Germinal center (tissue), 1 donor: ENCODE measurements at places on chromosomes 6 and 20.

DNA sequence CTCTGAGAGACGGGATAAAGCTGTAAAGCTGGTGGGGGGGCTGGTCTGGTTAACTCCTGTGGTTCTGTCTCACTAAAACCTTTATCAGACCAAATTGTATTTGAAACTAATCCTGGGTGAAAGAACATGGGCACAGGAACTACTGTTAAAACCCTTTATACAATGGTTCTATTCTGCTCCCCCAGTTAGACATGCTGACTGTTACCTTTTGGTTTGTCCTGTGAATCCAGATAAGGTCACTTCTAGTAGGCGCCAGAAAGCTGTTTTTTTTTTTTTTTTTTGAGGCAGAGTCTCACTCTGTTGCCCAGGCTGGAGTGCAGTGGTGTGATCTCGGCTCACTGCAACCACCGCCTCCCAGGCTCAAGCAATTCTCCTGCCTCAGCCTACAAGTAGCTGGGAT is 29.7 kb downstream of the GSTA4 start:
- DNase-seq: no peak

- DNase-seq: no peak
These were observed 77.8 kb downstream of the ATG5 start for GRCh38 chr6:106247733-106248132.

DNA sequence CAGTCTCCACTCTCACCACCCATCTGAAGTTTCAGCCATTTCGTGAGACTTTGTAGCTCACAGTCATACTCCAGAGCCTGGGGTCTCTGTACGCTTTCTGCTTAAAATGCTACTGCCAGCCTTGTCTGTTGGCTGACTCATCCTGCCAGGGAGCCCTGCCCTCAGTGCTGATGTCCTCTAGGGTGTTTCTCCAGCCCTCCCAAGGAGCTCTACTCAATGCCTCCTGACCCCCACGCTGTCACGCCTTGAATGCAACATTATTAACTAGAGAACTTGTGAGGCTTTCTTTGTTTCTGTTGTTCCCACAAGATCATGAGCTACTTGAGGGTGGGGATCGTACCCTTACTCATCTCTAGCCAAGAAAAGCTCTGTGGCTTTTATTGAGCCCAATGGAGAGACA is 20.1 kb downstream of the KIF16B start:
- DNase-seq: no peak

DNA sequence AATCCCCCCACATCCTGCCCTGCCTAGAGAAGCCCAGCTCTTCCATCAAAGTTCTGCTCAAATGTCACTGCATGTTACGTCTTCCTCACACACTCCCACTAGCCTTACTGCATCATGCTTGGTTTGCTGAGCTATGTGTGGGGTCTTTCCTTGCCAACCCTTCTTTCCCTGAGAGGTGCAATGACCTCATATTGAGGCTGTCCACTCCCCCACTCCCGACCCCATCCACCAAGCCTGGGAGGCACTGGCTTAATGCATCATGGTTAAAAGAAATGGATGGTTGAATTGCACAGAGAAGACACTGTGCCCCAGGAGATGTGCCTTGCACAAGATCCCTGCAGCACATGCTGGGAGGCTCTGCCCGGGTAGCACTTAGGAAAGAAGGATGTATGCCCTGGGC is 7.7 kb upstream of the IRF4 start:
- DNase-seq: no peak

DNA sequence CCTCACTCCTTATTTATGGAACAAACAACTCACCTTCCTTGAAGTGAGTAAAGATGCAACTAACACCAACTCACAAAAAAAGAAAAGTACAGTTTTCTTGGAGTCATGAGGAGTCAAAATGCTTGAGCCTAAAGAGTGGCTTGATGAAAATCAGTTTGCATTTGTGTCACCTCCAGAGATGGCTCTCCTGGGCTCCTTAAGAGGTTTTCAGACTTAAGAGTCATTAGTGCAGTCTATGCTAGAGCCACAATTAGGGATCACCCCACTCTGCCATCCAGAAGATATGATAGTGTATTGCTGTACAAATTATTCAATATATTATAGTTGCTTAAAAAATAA is 11.9 kb upstream of the SNX9 start:
- DNase-seq: no peak

DNA sequence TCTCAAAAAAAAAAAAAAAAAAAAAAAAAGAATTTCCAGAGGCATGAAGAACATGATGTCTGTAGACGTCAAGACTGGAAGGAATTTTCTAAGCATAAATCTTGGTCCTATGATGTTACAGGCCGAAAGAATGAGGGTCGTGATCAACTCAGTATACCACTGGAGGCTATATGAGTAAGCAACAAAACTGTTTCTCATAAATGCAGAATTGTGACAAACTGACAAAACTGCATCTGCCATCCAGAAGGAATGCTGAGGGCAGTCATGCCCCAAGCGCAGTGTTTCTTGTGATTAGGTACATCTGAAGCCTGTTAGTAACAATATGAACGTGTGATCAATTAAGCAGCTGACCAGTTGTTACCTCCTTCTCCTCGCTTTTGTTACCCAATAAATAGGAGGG is 43.5 kb upstream of the ADGRG6 start:
- no peak for DNase-seq

GRCh38 chr20:12969071-12969669 is 39.6 kb upstream of the SPTLC3 start:
- DNase-seq: no peak

DNA sequence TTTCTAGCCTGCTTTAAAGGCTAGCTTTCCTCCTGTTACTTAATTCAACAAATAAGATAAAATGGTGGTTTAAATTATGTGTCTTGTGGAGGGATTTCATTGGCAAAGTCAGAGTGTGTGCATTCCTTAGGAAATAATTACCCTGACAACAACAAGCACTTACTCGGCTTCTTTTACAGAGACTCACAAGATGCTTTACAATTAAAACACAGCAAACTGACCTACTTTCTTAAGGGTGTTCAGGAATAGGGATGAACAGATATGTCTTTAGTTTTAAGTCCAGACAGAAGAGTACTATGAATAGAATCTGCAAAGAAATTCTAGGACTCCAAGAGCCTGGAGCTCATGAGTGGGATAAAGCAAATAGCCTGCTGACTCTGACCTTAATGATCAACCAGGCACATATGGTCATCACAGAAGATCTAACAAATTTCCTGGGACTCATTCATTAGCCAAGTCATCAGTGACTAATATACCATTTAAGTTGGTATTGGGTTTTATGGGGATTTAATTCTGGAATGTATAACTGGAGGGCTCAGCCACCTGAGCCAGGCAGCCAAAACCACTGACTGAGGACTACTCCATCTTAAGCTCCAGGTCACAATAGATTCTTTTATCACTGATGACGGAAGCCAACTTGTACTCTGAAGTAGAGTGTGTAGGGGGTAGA is 161.8 kb upstream of the RIMS1 start:
- no peak for DNase-seq

DNA sequence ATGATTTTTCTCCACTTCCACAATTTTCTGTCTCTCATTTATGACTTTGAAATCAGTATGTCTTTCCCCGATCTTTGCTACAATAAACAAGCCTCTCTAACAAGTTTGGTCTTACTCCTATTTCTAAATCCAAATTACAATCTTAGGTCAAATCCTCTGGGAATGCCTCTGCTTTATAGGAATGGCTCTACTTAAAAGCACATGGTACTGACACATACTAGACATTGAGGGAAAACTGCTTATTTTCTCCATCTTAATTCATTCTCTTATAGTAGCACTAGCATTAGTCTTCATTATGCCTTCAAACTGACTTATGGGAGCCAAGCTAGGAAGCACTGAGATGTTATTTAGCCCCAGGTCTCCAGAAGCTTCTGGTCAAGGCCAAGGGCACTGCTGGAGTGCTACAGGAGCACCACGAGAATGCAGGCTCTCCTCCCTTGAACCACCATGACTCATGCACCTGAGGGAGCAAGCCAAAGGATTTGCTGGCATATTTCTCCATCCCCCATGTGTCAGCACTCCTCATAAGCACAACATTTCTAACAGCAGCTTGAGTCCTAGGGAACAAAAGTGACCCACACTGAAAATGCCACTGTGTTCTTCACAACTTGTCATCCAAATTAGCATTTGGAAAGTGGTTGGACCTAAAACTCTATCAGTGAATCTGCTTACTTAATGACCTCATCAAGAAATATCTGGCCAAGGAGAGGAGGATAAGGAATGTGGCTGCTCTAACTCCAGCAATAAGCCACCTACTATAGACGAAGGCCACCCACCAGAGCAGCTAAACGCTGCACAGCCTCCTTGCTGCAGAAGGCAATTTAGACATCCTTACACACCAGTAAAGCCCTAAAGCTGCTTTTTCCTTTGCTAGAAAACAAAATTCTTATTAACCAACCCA is 156.8 kb upstream of the KCNQ5 start:
- DNase-seq: no peak

DNA sequence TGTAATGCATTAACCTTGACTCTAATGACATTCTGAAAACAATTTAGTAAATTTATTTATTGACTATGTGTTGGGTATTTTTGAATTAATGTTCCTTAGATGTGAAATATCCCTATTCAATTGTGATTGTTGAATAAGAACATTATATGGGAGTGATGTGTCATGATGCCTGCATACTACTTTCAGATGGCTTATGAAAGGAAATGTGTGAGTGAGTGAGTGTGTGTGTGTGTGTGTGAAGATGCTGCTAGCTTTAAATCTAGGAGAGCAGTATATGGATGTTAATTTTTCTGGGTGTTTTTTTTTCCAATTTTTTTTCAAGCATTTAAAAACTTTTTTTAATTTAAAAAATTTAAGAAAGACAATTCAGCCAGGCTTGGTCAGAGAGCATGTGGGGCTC is 32.5 kb upstream of the NT5E start:
- DNase-seq: no peak

- DNase-seq: no peak
These were observed 56.8 kb downstream of the PREP start for GRCh38 chr6:105346052-105346451.

- DNase-seq: no peak
These were observed 429.9 kb upstream of the ARID1B start for GRCh38 chr6:156347246-156347645.

GRCh38 chr6:56246881-56247653 is at the start of gene COL21A1:
TSS of gene COL21A1 (minus strand) at chr6:56247580. CDS start at chr6:56182618, 64,962 bp downstream.
- DNase-seq: no peak

GRCh38 chr20:33019465-33020277 is 11.8 kb upstream of the BPIFB6 start:
- no peak for DNase-seq

DNA sequence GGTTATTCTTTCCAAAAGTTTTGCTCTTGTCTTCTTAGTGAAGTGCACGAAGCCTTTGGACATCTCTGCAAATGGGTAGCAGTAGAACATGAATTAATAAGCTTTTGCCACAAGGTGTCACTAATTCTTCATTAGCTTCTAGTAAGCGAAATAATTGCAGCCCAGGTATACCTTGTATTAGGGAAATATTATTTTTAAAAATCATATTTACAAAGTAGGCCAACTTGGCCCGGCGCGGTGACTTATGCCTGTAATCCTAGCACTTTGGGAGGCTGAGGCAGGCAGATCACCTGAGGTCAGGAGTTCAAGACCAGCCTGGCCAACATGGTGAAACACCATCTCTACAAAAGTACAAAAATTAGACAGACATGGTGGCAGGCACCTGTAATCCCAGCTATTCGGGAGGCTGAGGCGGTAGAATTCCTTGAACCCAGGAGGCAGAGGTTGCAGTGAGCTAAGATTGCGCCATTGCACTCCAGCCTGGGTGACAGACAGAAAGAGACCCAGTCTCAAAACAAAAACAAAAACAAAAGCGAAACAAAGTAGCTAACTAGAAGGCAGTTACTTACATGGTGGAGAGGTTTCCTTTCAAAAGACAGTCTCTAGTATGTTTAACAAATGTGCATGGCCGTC is 8.8 kb upstream of the RSPH3 start:
- DNase-seq: peak; percentile 58

- DNase-seq: no peak
These were observed 21.9 kb upstream of the CDH4 start for GRCh38 chr20:61230166-61230565.

DNA sequence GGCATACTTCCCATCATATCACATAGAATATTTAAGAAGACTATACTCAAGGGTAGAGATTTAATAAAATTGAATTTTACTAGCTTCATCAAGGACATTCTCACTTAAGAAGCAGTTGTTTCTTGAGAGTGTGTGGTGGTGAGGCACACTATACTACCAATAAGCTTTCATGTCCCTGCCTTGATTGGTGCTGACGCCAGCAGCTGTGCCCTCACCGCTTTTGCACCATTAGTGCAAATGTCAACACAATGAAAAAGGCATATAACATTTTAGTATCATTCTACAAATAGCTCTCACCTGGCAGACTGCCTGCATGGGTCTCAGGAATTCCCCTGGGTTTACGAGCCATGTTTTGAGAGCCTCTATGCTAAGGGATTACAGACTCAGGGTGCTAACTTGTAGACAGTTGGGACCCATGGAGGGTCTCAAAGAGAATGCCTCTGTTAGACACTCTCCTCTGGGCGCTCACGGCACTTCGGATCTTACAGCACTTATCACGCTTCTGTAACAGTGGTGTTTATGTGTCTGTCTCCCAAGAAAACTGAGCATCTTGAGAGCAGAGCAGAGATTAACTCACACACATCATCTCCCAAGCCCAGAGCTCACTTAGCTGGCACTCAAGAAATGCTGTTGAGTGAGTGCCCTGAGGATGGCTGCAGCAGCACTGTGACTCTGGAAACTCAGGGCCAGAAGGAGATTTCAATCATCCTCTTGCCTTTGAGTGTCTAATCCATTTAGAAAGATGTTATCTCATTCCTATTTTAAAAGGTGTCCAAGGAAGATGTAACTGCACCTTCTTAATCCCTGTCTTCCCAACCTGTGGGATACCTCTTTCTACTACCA is 143.3 kb upstream of the GPR6 start:
- DNase-seq: no peak

DNA sequence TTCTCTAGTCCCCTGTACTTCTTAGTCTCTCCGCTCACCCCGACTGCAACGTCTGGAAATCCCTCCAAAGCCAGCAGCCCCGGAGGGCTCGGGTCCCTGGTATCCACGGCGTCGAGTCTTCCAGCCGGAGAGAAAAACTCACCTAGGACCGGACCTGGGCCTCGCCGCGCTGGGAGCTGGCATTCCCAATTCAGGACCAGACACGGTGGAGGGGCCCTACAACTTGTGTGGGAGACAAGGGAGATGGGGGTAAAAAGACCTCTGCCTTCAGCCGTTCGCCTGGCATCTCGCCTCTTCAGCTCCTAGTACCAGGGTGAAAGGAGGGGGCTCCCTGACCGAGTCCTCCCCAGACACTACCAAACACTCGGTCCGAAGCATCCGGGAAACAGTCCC is 64.3 kb downstream of the GPX5 start:
- DNase-seq: no peak

DNA sequence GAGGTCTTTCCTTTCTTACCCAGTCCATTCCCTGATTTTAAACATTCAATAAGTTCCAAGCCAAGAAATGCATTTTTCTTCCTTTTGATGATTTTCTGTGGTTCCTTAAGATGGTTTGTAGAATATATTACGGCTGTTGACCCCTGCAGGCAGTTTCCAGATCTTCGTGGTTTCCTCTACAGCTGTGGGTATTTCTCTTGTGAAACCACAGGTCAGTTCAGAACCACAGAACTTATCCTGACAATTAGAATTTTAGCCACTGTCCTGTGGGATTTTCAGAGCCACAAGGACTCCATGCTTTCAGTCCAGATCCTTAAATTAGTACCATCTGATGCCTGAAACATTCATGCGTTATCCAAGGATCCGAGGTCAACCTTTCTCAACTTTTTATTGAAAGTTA is 29.7 kb upstream of the EXOC2 start:
- no peak for DNase-seq

GRCh38 chr20:7470912-7471311 is 469.3 kb downstream of the HAO1 start:
- no peak for DNase-seq

GRCh38 chr6:167094436-167094819 is 28.5 kb upstream of the CCR6 start:
- DNase-seq: no peak

- DNase-seq: no peak
These were observed 8.4 kb downstream of the NCOA6 start for GRCh38 chr20:34817072-34817471.
